ENCODE measurements at places on chromosomes 1 and 21.

- no peak for DNase-seq
These were observed 420.3 kb downstream of the NPHP4 start for GRCh38 chr1:5571861-5572401.

- peak; percentile 26 for DNase-seq
These were observed 60.5 kb downstream of the ATP1A1 start for GRCh38 chr1:116433275-116434257.

DNA sequence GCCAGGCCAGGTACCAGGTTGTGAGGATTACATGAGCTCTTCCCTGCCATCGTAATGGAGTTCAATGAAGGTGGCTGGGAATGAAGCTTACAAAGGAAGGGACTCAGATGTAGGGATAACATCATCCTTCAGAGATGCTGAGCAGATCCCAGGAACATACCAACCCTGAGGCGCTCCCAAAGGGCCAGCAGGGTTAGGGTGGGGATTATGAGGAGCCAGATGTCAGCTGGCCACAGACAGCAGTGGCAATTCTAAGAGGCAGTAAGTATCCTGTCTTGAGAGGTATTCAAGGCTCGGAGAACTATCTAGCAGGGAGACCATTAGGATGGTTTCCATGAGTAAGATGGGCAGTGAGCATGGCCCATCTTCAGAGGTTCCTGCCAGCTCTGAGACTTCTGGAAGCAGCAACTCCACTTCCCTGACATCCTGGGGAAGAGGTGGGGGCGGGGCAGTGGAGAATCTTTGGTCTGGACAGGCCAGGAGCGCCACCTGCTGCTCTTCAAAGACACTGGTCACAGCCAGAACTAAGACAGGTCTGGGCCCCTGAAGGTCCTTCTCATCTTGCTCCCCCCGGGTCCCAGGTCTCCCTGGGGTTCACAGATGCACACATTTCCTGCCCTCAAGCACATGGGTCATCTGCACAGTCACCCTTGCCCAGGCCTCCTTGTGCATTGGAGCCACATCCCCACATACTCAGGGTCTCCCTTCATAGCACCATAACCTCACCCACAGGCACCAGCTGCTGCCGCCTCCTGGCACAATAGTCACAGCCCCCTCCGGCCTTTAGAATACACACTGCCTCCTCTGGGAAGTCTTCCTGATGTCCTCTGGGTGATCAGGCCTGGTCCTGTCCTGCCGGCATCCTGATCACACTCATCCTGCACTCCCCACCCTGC is 2.7 kb upstream of the SDC3 start:
- peak; percentile 95 for DNase-seq

DNA sequence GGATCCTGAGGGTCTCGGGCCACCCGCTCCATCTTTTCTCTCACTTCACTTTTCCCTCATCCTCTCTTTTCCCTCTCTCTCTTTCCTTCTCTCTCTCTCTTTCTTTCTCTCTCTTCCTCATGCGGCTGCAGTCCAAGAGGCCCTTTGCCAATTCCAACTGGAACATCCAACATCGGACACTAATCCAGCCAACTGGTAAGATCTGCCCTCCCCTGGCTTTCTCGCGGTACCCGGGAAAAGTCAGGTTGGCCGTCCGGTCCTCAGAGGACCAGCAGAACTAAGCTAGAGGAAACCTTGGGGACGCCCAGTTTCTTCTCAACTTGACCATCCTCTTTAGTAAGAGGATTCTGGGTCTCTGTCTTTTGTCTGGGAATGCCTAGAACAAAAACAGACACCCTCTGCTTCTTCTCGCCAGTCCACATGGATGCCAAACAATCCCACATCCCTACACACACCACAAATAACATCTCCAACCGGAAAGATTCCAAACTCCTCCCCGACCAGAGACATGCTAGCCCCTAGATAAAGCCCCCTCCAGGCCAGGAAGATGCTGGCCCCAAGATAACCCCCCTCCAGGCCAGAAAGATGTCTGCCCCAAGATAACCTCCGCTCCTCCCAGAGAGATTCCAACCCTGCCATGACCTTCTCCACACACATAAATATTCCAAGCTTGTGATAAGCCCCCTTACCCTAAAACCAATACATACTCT is 3.2 kb upstream of the SETD4 start:
- DNase-seq = no peak

GRCh38 chr1:228938537-228938901 is 203.2 kb downstream of the RHOU start:
- DNase-seq = no peak

DNA sequence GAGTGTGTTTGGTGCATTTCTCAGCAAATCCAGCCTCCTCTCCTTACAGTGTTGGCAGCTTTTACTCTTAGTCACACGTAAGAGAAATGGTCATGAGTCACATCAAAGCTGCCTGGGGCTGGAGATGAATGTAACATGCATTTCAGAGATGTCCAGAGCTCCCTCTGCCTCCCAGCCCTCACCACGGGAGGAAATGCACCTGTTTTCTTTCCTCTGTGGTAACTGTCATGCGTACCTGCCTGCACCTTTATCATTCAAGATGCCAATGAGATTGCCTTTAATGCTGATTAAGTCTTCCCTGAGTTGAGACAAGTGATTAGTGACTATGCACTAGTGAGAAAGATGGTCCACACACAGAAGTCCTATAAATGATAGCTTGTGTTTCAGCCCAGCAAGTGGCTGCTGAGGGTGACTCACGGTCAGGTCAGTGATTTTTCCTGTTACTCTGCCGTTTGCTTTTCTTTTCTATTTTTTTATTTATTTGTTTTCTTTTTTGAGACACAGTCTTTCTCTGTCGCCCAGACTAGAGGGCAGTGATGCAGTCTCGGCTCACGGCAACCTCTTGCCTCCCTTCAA is 277.3 kb upstream of the FMN2 start:
- DNase-seq = peak; percentile 83

DNA sequence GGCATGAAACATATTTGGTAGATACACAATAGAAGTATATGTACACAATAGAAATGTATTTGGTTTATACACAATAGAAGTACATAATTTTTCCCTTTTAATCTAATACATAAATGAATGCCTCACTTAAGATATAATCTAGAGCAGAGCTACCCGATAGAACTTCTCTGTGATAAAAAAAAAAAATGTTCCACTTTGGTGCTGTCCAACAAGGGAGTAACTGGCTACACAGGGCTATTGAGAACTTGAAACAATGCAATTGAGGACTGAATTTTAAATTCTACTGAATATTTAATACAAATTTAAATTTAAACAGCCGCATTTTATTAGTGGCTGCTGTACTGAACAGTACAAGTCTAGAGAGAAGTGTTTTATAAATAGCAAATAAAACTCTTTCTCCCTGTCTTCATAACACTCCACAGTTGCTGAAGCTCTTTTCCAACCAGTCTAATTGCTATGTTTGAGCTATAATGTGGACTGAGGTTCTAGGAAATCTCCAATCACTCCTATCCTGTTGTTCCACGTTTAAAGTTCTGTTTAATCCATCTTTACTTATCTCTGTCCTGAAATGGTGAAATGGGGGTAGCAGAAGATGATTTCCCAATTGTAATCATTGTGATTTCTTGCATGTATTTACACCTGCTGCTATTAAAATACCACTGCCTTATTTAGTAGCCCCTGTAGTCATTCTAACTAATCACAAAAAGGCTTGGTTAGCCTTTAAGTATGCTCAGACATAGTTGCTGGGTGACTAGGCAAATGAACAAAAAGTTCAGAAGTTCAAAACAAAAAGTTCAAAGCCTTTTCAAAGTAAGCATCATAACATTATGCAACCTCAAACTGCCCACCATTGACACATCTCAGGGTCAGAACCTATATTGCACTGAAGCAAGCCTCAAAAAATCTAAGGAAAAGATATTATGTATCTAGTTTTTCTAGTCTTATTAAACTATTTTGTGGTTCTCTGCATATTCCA is 192.3 kb upstream of the C1orf87 start:
- peak; percentile 69 for DNase-seq

GRCh38 chr1:7106442-7107108 is 321.3 kb downstream of the CAMTA1 start:
- DNase-seq = no peak

DNA sequence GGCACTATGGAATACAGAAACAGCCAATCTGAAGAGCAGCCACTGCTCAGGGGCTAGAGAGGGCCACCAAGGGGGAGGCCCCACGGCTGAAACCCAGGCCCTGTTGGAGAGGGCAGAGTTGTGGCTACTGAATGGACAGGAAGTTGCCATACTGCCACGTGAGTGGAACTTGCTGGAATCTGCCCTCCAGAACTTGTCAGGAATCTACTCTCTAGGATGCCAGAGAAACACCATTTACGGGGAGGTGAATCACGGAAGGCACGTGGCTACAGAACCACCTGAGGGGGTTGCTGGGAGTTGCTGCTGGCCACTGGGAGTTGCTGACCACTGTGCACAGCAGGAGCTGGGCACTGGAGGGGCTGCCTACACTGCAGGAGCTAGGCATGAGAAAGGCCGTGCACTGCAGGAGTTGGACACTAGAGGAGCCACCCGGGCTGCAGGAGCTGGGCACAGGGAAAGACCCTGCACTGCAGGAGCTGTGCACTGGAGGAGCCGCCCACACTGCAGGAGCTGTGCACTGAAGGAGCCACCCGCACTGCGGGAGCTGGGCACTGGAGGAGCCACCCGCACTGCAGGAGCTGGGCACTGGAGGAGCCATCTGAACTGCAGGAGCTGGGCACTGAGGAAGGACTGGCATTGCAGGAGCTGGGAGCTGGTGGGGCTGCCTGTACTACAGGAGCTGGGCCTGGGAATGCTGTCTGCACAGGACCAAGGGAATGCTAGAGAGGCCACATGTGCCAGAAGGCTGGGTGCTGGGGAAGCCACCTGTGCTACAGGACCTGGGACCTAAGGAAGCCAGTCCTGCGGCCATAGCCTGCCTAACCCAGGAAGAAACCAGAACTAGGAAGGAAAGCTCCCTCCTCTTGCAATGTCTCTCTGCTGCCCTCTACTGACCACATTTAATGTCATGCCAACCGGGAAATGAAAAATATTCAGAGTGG is 343.4 kb downstream of the MATN1 start:
- peak; percentile 94 for DNase-seq

DNA sequence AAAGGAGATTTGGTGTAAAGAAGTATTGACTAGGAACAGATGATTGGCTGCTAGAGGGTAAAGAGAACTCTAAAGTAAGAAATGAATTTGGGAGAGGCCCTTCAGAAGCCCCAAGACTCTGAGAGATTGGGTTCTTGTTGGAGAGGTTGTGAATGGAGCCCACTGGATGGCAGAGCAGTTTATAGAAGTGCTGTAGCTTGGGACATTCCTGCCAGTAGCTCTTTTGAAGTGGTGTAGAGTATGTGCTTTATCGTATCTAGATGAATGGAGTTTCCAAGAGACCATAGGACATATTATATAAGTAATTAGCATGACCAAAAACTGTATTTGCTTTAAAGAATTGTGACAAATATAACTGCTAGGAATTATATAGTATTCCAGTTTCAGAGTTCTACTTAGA is 21.3 kb downstream of the USP25 start:
- no peak for DNase-seq

DNA sequence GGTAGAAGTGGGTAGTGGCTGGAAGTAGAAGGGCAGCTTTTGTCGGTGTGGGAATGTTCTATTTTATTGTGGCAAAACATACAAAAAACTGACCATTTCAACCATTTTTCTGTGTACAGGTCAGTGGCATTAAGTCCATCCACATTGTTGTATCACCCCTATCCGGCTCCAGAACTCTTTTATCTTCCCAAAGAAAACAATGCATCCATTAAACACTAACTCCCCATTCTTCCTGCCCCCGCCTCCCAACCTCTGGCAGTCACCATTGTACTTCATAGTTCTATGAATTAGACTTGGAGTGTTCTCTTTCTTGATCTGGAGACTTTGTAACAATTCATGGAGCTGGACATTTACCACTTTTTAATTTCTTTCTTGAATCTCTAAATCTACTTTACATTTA is 55.7 kb downstream of the DEGS1 start:
- no peak for DNase-seq

GRCh38 chr1:13735168-13735930 is 35.4 kb downstream of the PRDM2 start:
- DNase-seq = no peak

- no peak for DNase-seq
These were observed 13.2 kb upstream of the MAP1LC3C start for GRCh38 chr1:242011894-242012660.

DNA sequence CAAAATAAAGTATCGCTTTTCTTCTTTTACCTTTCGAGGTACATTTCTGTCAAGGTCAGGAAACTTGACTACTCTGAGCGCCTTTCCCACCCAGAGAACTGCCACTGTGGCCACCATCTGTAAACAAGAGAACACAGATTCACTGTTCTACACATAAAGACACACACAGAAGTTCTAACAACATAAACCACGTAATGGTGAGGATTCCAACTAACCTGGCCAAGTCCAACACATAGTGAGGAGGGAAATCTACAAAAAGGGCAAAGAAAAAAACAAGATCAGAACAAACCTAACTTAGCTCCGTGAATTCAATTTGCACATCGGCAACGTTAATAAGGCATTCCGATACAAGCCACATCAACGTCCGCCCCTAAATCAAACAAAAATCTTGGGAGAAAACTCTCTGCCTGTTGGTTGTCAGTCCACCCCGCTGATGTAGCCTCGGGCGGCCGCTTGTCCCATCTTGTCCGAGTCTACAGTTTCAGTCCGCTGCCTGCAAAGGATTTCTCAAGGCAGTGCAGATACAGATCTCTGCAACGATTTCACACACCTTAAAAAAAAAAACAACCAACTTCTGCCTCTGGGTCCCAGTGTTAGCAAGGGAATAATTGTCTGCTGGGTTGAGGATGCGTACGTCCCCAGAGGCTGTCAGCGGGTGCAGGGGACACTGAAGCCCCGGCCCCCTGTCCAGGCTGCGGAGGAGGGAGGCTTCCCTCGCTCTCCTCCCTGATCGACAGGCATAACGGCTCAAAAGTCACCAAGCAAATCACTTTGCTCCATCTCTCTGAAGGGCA is 1.0 kb downstream of the SLC35D1 start:
- DNase-seq = peak; percentile 85

DNA sequence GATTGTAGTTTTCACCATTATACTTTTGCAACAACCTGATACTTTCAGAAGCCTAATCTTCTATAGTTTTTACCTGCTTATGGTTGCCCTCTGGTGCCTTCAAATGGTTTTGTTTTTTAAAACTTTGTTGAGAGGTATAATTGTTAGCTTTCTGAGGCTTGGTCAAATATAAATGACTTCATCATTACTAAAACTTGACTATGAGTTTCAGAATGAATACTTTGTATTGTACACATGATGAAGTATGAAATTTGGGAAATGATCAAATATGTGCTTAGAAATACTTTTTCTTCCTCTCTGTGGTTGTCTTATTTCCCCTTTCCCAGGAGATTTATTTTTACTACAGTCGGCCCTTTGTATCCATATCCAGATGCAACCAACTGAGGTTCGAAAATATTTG is 151.8 kb upstream of the B3GALT2 start:
- peak; percentile 33 for DNase-seq

DNA sequence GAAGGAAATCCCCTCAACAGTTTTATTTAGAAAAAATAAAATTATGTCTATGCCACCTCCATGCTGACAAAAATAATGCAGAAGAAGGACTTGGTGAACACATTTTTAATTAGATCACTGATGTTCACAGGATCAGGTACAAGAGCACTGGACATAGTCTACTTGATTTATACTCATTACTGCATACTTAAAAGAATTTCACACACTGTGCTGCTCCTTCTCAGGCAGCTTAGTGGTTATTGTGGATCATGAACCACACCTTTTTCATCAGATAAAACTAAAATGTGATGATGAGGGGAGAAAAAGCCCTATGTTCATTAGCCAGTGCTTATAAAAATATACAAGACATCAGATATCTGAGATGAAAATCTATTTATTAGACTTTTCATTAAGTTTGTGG is 103.3 kb upstream of the DPH5 start:
- no peak for DNase-seq

Measured in adipocyte (in vitro differentiated cells).